ENCODE measurements at places on chromosomes 3 and 15. TPM values are rescaled to one million over a fixed set of nuclear protein-coding genes. Genes with fewer than 3 reads are reported as not detected.
A peak's percentile ranks its signal among the peaks of the same experiment; 100 is the strongest.

Gene TPRG1
- 29.2 TPM for total RNA-seq

Gene ZNF445
- total RNA-seq, result 8.9 TPM

GRCh38 chr3:187679638-187680396, 9.6 kb upstream of the SST start:
- no peaks in the 10 kb centered on the region for H3K4me1 ChIP-seq
- no peak overlapping the region for H3K27ac ChIP-seq
- H3K4me3 ChIP-seq, result no peak overlapping the region
- no peaks in the 10 kb centered on the region for H3K36me3 ChIP-seq
- peak; percentile 57 for DNase-seq

GRCh38 chr3:38257583-38257982, 8.0 kb upstream of the SLC22A13 start:
- no peak overlapping the region for H3K27ac ChIP-seq
- H3K27me3 ChIP-seq, result no peaks in the 10 kb centered on the region
- no peak for DNase-seq
- no peak overlapping the region for H3K4me3 ChIP-seq
- H3K36me3 ChIP-seq, result peaks cover 6% of the 10 kb centered on the region

DNA sequence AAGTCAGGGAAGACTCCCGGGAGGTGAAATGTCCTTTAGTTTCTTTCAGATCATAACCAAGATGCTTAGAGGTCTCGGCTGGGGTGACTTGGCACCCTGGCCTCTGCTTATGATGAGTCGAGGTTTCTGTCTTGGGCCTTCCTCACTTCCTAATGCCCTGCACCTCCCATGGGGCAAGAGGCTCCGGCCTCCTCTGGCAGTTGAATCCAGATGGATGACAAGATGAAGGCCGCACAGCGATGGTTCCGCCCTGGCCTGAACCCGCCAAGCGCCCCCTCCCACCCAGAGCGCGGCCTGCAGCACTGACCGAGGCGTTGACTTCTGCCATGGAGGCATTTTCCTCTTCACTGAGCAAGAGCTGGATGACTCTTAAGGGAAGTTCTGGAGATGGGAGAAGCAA, 31.3 kb downstream of the MUC20 start:
- no peaks in the 10 kb centered on the region for H3K27me3 ChIP-seq
- H3K4me1 ChIP-seq, result no peaks in the 10 kb centered on the region
- H3K4me3 ChIP-seq, result no peak overlapping the region
- no peak for DNase-seq
- no peaks in the 10 kb centered on the region for H3K36me3 ChIP-seq

- no peak overlapping the region for H3K27ac ChIP-seq
- H3K36me3 ChIP-seq, result no peaks in the 10 kb centered on the region
- H3K27me3 ChIP-seq, result no peaks in the 10 kb centered on the region
- DNase-seq, result no peak
- H3K4me3 ChIP-seq, result no peak overlapping the region
Measured at GRCh38 chr3:160883373-160883772, 127.3 kb downstream of the PPM1L start.

DNA sequence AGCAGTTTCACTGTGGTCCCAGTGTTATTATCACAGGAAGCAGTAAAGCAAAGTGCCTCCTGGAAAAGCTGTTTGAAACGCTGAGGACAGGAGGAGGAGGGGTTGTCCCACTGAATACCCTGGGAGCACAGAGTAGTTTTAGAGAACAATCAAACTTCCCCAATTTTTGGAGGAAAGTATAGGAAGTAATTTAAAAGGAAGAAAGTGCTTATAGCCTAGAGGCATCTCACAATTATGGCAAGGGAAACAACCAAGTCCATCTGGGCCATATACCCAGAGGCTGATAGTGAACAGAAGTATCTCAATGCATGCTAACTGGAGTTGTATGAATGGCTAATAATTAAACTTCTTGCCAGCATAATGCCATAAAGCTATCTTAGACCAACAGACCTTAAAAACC, 137.2 kb upstream of the EPHA6 start:
- H3K36me3 ChIP-seq, result no peaks in the 10 kb centered on the region
- no peak overlapping the region for H3K27ac ChIP-seq

GRCh38 chr3:186261638-186262037, 100.4 kb downstream of the DGKG start:
- H3K4me1 ChIP-seq, result no peaks in the 10 kb centered on the region
- no peak overlapping the region for H3K4me3 ChIP-seq
- no peaks in the 10 kb centered on the region for H3K27me3 ChIP-seq
- DNase-seq, result no peak
- H3K27ac ChIP-seq, result no peak overlapping the region

GRCh38 chr3:195811756-195812155, at the start of gene MUC4:
Gene MUC4 (minus strand): TSS chr3:195811929. CDS start chr3:195811817, 112 bp downstream.
- H3K4me1 ChIP-seq, result no peaks in the 10 kb centered on the region
- H3K36me3 ChIP-seq, result no peaks in the 10 kb centered on the region
- no peak within 1 kb of the TSS for H3K4me3 ChIP-seq
- H3K27ac ChIP-seq, result no peak within 1 kb of the TSS
- no peak for DNase-seq
- H3K27me3 ChIP-seq, result no peaks in the 10 kb centered on the region

GRCh38 chr3:73563896-73564582, 60.7 kb downstream of the PDZRN3 start:
- no peak for DNase-seq
- H3K36me3 ChIP-seq, result no peaks in the 10 kb centered on the region
- peak overlapping the region; percentile 5 for H3K27ac ChIP-seq
- no peak overlapping the region for H3K4me3 ChIP-seq
- no peaks in the 10 kb centered on the region for H3K27me3 ChIP-seq
